HS-5 (cell line): ENCODE measurements at places on chromosomes 7 and 10.
A peak's percentile ranks its signal among the peaks of the same experiment; 100 is the strongest.

- DNase-seq, result no peak
These were observed 88.8 kb downstream of the SEMA3C start for GRCh38 chr7:80830010-80830409.

DNA sequence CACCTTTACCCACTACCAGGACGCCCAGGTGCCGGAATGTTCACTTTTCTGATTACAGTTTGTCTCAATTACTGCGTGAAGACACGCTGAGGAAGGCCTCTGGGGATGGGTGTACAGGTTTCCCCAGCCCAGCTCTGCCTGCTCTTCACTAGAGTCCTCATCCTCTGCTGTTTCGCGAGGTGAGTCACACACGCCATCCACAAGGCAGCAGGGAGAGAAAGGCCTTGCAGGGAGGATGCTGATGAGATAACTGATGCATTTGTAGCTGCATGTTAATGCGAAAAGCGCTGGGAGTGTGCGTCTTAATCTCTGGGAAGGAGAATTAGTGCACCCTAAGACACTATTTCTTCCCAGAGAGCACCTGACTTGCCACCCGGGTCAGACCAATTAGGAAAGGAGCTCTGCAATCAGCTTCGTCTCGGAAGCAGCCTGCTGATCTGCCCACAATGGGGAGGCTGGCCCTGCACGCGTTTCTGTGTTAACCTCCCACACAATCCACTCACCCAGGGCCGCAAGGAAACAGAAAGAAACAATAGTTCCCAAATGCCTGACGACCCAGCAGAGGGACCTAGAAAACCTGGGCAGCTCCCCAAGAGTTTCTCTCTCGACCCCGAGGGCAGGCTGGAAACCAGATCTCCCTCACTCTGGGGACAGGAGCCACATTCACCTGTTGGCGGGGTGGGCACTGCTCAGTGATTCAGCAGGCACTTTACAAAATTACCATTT, 578.7 kb downstream of the GLRX3 start:
- no peak for DNase-seq

- no peak for DNase-seq
These were observed 66.2 kb upstream of the PCBD1 start for GRCh38 chr10:70954381-70955176.

DNA sequence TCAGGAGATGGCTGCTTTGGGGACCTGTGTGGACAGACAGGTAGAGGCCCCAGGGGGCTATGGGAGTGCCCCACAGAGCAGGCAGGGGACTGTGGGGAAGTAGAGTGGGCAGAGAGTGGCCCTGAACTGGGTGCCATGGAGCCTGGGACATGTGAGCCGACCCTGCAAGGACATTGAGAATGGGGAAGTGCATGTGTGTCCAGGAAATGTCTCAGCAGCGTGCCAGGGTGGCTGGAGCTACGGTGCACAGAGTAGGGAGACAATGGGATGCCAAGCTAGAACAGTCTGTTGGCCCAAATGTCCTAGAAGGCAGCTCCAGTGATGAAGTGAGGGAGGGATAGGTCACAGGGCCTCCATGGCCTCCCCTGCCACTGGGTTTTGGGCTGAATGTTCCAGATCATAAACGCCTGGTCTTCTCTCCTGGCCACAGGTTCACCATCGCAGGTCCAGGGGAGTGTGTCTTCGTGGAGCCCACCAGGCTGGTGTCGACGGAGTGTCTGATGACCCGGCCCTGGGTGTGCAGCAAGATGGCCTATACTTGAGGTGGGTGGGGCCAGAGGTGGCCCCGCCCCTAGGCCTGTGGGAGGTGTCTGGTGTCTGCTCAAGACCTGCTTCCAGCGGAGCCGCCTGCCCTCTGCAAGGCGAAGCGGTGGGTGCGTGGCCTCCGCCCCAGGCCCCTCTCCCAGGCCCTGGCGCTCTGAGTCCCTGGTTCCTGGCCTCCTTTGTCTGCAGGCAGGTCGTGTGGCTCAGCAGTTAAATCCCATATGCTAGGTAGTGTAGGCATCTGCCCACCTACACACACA, 20.5 kb downstream of the CLEC2L start:
- no peak for DNase-seq

- no peak for DNase-seq
These were observed 488 bp upstream of the CHCHD3 start for GRCh38 chr7:133082390-133082766.

- DNase-seq, result no peak
These were observed 114.6 kb downstream of the DNAJC1 start for GRCh38 chr10:21888959-21889358.

DNA sequence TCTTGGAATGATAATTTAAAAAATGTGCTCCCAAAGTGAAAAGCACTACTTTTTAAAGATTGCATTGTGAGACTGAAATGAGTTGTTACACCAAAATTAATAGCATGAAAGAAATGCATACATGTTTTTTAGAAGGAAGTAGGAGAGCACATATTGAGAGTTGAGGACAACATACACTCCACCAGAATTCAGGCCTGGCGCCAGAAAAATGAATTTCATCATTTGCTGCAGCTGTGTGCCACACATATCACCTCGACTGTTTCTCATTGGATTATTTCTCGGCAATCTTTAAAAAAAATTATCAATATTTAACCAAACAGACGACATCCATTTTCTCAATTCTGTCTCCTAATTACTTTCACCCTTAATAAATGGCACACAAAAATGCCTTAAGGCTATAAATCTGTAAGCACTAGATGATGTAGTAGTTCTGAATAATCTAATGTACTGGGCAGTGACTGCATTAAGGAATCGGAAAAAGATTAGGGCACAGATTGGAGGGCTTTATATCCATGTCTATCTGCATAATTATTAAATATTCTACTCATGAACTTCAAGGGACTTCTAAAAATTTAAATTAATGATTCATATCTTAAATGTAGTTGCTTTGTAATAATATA, 590.4 kb downstream of the NXPH1 start:
- DNase-seq, result no peak

GRCh38 chr7:55350281-55350680, 14.9 kb upstream of the LANCL2 start:
- DNase-seq, result no peak

DNA sequence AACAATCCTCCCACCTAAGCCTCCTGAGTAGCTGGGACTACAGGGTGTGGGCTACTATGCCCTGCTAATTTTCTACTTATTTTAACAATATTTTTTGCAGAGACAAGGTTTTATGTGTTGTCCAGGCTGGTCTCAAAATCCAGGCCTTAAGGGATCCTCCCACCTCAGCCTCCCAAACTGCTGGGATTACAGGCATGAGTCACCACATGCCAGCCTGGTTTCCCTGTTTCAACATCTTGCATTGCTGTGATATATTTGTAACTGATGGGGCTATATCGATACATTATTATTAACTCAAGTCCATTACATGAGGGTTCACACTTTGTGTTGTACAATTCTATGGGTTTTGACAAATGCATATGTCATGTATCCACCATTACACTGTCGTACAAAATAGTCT, 41.9 kb upstream of the OGDHL start:
- no peak for DNase-seq

DNA sequence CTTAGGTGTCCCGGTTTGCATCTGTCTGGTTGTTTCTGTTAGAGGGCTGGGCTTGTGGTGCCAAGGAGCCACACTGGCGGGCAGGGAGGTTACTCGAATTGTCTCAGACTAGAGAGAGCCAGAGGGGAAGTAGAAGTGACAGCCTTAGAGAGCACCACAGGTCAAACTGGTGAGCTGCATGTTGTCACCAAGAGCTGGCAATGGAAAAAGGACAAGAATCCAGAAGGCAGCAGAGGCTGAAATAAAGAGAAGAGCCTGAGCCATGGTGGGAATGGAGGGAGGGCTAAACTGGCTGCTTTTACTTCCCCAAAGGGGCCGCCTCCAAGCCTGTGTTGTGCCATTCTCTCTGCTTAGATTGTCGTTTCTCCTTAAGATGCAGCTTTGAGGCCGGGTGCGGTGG, 31.1 kb upstream of the RHBDD2 start:
- no peak for DNase-seq

- DNase-seq, result peak; percentile 81
These were observed 13.7 kb upstream of the KBTBD2 start for GRCh38 chr7:32905175-32905662.

DNA sequence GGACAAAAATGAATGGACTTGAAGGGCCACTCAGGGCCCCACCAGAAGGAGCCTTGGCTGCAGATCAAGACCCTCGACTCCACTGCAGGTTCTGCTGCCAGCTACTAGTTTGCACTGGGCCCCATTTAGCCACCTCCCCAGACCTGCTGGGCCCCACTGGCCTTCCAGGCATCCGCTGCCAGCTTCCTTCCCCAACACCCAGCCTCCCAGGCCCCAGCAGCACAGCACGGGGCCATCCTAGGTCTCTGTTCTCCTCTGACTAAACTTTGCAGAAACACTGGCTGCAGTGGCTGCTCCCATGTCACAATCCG, 277.4 kb upstream of the KLF14 start:
- no peak for DNase-seq

DNA sequence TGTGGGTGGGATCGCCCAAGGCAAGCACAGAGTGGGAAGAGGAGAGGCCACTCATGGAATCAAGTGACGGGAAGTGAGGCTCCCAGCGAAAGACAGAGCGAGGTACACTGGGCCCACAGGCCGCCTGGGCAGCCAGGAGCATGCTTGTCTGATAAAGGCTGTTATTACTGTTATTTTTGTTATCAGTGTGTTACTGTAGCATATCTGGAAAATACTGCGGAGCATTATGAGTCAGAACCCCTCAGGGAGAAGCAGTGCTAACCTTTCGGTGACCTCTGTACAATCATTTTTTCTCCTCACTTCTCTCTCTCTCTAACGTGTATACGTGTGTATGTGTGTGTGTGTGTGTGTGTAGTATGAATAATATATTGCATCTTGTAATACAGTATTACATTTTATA, 3.8 kb upstream of the TCERG1L start:
- DNase-seq, result no peak

- DNase-seq, result no peak
These were observed 138.8 kb downstream of the SORCS1 start for GRCh38 chr10:107025676-107026075.

- peak; percentile 98 for DNase-seq
These were observed 156.3 kb downstream of the PHF14 start for GRCh38 chr7:11130012-11130411.

GRCh38 chr7:86295526-86295925, 348.2 kb upstream of the GRM3 start:
- DNase-seq, result no peak

DNA sequence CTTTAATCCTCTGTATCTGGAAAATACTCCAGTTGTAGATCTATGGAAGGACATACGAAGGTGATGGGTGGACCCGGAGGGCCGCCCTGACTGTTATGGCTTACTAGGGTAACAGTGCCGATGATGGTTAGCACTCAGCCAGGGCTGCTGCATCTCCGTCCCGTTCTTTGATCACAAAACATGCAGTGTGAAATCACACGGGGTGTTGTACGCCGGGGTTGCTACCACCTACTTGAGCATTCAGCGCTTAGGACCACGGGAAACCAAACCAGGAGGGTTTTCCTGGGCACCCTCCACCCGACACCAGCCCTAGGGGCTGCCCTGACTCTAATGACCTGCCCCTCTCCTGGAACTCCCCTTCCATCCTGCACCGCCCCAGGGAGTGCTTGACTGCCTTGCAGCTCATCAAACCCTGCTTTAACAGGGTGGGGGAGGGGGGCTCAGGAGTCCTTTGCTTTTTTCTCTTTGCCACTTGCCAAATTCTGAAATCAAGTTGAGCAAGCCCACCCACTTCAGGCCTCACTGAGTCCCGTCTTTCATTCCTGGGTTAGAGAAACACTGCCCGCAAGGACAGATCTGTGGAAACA, 20.4 kb downstream of the ZNF775 start:
- no peak for DNase-seq

GRCh38 chr10:127942811-127943210, 35.9 kb downstream of the PTPRE start:
- no peak for DNase-seq

DNA sequence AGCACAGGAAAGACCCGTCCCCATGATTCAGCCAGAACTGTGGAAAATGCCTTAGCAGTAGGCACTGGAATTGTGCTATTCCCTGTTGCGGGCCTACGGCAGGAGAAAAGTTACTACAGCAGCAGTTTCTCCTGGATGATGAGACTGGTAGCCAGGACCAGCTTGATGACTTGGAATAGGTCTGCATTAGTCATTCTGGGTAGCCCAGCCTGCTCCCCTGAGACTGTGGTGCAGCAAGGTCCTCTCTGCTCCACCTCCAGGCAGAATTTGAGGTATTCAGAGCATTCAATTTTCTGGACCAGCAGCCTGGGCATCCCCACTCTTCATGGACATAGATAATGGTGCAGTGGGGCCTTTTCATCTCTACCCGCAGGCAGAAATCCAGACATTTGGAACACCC, 490.0 kb downstream of the SH2D4B start:
- no peak for DNase-seq

- no peak for DNase-seq
These were observed 175.0 kb upstream of the CHRM2 start for GRCh38 chr7:136693166-136694119.

DNA sequence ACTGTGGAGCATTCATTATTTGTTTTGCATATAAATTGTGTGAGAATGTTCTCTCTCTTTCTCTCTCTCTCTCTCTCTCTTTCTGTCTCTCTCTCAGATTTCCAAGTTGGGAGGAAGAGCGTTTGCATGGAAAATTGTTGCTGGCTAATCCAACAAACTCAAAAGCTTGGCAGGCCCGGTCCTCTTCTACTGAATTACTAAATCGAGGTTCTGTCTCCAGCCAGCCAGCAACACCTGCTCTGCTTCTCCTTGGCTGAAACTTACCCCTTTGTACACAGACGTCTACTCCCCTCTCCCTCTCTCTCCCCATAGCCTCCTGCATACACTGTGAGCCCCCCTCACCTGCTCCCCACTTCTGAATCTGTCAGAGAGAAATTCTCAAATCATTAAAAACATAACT, 996.4 kb upstream of the AUTS2 start:
- no peak for DNase-seq

- no peak for DNase-seq
These were observed 69.9 kb downstream of the SNX13 start for GRCh38 chr7:17870406-17870805.

DNA sequence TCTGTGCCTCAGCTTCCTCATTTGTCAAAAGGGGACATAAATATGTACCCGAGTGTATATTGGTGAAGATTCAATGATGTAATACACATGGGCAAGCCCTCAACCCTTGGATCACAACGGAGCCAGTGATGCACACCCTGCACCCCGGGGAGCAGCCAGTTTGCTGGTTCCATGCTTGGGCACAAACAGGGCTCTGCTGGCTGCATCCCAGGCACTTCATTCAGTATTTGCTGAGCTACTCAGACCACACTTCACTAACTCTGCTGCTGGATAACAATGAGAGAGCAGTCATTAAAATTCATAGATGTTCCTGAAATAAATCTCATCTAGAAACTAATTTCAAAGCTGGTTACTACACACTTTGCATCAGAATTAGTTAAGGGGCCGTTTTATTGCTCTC, 72.0 kb downstream of the SCRN1 start:
- no peak for DNase-seq

- DNase-seq, result no peak
These were observed 52.0 kb downstream of the VCL start for GRCh38 chr10:74049955-74050354.

GRCh38 chr7:91373111-91373800, 109.0 kb downstream of the FZD1 start:
- DNase-seq, result no peak

DNA sequence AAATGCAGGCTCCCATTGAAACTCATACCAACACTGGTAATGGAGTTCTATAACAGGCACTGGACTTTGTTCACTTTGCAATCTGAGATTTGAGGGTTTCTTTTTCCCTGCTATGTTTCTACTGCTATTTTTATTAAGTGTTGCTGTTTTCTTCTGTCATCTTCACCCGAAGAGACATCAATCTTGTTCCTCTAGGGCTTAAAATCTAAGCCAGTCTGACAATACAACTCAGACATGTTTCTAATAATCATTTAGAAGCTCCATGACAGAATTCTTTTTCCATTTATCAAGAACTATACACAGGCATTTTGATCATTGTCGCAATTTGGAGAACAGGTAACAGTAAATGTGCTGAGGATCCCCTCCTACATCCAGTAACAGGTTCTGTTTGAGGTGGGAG, 98.5 kb upstream of the GNAI1 start:
- DNase-seq, result no peak
